ENCODE measurements at places on chromosomes 6 and 20.

GRCh38 chr6:168206186-168206585, 113.4 kb downstream of the DACT2 start:
- DNase-seq = no peak

GRCh38 chr20:719816-720215, 44.2 kb upstream of the SCRT2 start:
- no peak for DNase-seq

GRCh38 chr6:147942363-147942762, 400.3 kb upstream of the SASH1 start:
- no peak for DNase-seq

DNA sequence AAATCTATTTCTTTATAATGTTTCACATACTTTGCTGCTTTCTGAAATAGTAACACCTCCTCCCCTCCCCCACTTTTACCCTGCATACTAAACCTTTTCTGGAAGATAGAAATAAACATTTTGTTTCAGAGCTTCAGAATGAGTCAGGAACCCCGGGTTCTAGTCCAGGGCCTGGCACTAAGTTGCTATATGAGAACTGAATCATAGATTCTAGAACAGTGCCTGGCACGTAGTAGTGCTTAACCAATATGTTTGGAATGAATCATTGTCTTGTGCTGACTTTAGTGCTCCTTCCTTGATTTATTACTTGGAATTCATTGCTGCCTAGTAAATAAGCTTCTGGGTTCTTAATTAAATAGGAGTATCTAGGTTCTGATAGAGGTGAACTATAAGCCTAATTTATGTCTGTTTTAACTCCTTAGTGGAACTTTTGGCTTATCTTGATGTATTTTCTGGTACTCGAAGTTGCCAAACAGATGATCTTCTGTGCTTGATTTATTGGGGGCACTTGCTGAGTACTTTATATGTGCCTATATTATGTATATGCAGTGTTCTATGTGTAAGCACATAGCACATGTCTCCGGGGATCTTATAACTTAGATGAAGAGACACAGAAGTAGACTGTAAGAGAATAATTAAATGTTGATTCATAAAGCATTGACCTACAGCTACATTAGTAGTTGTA, 18.6 kb downstream of the TAB2 start:
- peak; percentile 50 for DNase-seq

DNA sequence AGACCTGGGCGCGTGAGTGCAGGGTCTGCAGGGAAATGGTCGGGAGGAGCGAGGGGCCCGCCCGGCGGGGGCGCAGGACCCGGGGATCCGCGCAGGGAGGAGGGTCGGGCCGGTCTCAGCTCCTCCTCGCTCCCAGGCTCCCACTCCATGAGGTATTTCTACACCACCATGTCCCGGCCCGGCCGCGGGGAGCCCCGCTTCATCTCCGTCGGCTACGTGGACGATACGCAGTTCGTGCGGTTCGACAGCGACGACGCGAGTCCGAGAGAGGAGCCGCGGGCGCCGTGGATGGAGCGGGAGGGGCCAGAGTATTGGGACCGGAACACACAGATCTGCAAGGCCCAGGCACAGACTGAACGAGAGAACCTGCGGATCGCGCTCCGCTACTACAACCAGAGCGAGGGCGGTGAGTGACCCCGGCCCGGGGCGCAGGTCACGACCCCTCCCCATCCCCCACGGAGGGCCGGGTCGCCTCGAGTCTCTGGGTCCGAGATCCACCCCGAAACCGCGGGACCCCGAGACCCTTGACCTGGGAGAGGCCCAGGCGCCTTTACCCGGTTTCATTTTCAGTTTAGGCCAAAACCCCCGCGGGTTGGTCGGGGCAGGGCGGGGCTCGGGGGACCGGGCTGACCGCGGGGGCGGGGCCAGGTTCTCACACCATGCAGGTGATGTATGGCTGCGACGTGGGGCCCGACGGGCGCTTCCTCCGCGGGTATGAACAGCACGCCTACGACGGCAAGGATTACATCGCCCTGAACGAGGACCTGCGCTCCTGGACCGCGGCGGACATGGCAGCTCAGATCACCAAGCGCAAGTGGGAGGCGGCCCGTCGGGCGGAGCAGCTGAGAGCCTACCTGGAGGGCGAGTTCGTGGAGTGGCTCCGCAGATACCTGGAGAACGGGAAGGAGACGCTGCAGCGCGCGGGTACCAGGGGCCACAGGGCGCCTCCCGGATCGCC, 54.2 kb upstream of the HLA-A start:
- DNase-seq = peak; percentile 48

- no peak for DNase-seq
These were observed 16.1 kb upstream of the UNC93A start for GRCh38 chr6:167275001-167275400.

DNA sequence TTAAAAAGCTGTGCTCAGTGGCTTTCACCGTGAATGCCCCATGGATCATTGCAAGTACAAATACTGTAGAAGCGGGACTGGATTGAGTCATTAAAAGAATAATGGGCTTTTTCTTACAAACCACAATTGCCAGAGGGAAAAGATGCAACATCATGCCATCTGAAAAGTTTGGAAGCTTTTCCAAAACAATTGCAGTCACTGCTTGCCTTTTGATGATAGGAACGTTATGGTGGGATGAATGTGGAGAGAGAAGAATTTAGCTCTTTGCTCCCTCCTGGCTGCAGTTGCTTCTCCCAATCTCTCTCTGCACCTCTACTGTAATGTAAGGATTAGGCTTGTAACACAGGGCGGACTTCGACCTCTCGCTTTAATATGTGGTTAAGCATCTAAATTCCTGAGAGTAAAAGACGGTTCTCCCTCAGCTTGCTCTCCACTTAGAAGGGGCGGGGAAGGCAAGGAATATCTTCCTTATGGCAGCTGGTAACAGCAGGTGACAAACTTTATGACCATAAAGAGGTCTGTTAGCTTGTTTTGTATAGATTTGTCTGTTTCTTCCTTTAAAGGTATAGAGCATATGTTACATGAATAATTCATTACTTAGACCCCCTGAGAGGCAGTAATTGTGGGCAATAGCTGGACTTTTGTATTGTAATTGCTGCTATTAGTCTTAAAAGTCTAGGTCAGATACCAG, 376.1 kb downstream of the UTRN start:
- DNase-seq = no peak

DNA sequence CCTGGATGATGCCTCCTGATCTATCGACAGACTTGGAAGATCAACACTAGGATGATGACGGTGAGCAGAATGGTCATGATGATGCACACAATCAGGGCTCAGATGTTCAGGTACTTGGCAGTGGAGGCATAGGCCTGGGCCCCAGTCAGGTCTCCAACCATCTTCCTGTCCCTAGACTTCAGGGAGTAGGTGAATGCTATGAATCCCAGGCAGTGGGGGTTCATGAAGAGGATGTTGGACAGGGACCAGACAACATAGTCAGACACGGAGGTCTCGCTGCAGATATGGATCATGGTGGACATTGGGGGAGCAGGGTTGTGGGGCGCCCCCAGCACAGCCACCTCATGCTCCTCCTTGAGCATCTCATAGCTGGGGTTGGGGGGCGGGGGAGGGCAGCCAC, 27.5 kb downstream of the HLA-F start:
- DNase-seq = no peak

- DNase-seq = no peak
These were observed 43.6 kb upstream of the SMLR1 start for GRCh38 chr6:130783416-130784107.

DNA sequence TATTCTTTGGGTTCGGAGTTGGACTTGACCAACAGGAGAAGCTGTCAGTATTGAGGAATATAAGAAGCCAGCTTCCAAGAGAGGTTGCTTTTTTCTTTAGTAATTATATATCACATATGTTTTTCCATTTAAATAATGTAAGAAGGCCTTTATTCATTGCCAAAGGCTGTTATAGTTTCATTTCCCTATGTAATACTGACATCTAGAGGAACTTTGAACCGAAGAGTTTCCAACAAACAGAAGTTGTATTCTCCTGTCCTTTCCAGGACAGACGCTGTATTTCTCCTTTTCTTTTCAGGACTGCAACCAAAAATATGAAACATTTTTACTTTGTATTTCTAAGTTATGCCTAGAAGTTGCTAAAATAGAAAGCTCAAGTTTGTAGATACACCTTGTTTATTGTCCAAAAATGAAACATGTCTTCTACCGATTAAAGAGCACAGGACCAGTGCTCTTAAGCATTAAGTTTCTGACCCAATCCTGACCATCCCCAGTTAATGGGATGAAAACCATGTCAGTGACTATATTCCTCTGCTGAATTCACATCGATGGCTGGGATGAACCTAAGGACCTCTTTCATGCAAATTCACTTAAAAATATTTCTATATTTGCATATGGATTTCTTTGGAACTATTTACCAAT, 55.1 kb downstream of the MYLK4 start:
- peak; percentile 74 for DNase-seq

DNA sequence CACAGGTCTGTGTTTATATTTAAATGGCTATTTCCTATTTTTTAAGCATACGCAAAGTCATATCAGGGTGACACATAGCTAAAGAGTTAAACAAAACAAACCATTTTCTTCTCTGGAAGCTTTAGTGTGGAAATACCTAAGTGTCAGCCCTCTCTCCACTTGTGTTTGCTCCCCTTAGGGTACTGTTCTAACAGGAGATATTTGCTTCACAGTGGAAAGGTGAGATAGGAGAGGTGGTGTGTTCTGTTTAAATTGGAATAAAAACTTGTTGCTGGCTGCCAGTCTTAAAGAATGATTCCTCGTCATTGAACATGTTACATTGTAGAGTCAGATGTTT, 18.9 kb downstream of the PHACTR2 start:
- DNase-seq = no peak

GRCh38 chr20:61090541-61090940, 161.5 kb upstream of the CDH4 start:
- no peak for DNase-seq

DNA sequence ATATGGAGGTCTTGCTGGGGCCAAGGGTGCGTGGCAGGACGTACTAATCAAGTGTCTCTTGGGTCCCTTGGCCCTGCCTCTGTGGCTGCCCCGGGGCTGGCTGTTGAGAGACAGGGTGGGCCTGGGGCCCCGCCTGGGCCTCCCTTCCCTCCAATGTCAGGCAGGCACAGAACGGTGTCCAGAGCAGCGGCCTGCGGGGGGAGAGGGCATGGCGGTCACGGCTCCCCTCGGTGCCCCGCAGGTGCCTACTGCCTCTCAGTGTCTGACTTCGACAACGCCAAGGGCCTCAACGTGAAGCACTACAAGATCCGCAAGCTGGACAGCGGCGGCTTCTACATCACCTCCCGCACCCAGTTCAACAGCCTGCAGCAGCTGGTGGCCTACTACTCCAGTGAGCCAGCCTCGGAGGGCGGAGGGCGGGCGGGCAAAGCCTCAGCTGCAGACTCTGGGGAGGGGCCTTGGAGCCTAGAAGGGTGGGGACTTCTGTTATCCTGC, 50.0 kb downstream of the SRC start:
- no peak for DNase-seq

DNA sequence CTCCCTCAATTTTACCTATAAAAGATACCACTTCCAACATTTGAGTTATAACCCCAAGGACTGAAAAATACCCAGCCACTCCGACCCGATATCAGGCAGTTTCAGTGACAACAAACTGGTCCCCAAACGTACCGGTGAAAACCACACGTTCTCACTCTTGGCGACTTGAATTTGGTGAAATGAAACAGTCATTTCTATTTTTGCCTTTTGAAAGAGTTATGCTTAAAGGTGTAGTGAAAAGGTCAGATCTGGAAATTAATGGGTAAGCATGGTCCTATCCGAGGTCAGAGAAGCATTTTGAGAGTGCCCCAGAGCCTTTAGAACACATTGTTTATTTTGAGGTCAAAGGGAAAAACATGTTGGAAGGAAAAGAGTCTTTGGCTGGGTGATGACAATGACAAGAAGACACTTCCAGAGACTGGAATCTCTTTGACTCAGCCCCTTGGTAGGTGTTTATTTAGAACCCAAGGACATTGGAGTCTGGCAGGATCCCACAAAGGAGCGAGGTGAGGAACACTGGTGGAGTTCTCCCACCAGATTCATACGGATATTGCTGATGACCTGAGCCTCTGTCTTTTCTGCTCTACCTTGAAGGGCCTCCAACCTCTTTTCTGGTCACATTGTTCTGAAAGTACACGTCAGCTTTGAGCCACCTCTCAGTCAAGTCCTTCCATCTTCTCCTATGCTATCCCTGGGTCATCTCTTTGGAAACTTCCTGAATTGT, 235.0 kb downstream of the GMPR start:
- no peak for DNase-seq

DNA sequence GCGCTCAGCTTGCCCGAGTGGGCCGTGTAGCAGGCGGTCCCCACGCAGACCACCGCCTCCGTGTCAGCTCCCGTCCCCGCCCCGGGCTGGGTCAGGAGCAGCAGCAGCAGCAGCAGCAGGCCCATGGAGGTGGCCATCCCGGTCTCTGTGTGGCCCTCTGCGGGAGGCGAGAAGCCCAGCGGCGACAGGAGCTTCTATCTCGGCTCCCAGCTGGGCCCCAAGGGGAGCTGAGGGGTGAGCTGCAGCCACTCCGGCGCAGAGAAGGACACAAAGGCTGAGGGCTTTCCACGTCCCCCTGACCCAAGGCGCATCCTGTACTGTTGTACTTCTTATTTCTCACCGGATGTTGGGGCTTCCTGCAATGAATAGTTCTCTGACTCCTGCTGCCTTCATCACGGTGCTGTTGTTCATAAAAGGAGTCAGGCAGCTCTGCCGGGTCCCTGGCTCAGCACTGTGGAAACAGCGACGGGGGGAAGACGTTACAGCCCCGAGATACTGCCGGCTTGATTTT, at the start of gene CD93:
TSS of gene CD93 (minus strand) at position 269 of the 511 bp plus-strand sequence. CDS start at position 137, 132 bp downstream.
- peak; percentile 61 for DNase-seq

DNA sequence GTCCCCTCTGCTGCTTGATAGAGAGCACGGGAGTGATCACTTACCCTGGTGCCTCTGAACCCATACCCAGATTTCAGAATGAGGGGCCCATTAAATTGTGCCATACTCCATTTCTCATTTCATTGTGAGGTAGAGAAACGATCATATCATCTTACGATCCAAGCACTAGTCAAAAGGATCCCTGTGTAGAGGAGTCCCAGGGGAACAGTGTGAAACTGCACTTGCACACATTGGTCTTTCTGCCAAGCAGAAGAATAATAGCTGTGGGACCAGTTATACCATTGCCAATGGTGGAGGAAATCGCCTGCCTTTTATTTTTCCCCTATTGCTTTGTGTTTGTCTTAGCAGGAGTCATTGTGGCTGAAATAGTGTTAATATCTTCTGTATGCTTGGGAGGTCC, 161.9 kb downstream of the FARS2 start:
- no peak for DNase-seq
